ENCODE measurements at places on chromosomes 5 and 9. TPM values are rescaled to one million over a fixed set of nuclear protein-coding genes. Genes with fewer than 3 reads are reported as not detected.

ANKRD34B gene
- total RNA-seq: not detected

DNA sequence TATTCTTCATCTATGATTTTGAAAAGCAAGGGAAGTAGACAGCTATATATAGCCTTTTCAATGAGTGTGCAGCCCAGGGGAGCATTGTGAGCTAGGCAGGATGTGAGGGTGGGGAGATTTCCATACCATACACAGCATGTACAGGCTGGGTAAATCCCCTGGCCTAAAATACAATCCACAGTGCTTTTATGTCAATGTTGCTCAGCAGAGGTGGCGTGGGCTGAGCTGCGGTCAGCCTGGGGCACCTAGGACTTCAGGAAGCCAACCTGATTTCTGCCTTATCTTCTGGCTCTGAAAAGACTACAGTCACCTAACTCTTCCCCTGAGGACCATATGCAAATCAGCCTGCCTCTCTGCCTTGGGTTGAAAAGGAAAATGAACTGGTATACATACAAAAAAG lies 6.3 kb upstream of the GARIN3 start:
- DNase-seq: peak; percentile 83
- H3K27me3 ChIP-seq: no peaks in the 10 kb centered on the region
- H3K27ac ChIP-seq: no peak overlapping the region
- no peaks in the 10 kb centered on the region for H3K36me3 ChIP-seq
- no peak overlapping the region for H3K4me3 ChIP-seq
- H3K4me1 ChIP-seq: no peaks in the 10 kb centered on the region

GRCh38 chr5:13866792-13867191 lies 77.7 kb downstream of the DNAH5 start:
- no peak overlapping the region for H3K4me3 ChIP-seq
- H3K4me1 ChIP-seq: no peaks in the 10 kb centered on the region
- no peaks in the 10 kb centered on the region for H3K36me3 ChIP-seq
- no peak for DNase-seq
- no peak overlapping the region for H3K27ac ChIP-seq

DNA sequence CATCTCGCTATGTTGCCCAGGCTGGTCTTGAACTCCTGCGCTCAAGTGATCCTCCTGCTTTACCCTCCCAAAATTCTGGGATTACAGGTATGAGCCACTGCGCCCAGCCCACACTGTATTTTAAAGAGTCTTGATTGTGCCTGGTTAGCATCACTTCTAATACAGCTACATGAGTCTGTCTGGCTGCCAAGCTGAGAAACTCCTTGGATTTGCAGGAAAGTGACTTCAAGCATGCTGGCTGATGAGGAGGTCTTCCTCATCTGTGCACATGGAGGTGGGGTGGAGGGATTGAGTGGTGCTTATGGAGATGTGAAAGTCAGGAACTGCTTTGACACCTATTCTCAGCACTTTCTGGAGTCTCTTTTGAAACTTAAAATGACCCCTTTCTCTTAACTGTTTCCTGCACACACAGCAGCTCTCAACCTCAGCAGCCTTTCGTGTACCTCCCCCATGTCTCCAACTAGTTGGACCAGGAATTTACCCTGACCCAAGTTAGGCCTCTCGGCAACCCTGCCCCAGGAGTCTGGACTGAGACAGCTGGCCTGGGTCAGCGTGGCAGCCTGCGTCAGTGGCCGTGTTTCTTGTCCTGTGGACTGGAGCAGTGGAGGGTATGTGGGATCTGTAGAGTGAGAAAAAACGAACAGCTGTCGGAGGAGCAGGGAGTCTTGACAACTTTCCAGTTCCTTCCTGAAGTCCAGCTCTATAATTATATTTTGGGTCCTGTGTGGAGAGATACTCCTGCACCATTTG lies 72.5 kb downstream of the ACER2 start:
- H3K36me3 ChIP-seq: no peaks in the 10 kb centered on the region
- no peak for DNase-seq
- H3K4me3 ChIP-seq: no peak overlapping the region
- no peaks in the 10 kb centered on the region for H3K27me3 ChIP-seq
- H3K27ac ChIP-seq: no peak overlapping the region

- no peak for DNase-seq
- H3K27ac ChIP-seq: no peak overlapping the region
- H3K4me1 ChIP-seq: no peaks in the 10 kb centered on the region
- no peak overlapping the region for H3K4me3 ChIP-seq
- H3K36me3 ChIP-seq: no peaks in the 10 kb centered on the region
These were observed 65.2 kb downstream of the HMHB1 start for GRCh38 chr5:143877196-143877595.

GRCh38 chr9:93398471-93398870 lies 53.0 kb upstream of the FAM120A start:
- H3K36me3 ChIP-seq: no peaks in the 10 kb centered on the region
- no peak for DNase-seq
- H3K4me3 ChIP-seq: no peak overlapping the region
- no peaks in the 10 kb centered on the region for H3K4me1 ChIP-seq
- no peak overlapping the region for H3K27ac ChIP-seq

GRCh38 chr5:16877267-16877935 lies 58.7 kb downstream of the MYO10 start:
- H3K4me1 ChIP-seq: no peaks in the 10 kb centered on the region
- H3K27me3 ChIP-seq: no peaks in the 10 kb centered on the region
- no peak overlapping the region for H3K4me3 ChIP-seq
- no peak overlapping the region for H3K27ac ChIP-seq
- no peaks in the 10 kb centered on the region for H3K36me3 ChIP-seq
- no peak for DNase-seq

DNA sequence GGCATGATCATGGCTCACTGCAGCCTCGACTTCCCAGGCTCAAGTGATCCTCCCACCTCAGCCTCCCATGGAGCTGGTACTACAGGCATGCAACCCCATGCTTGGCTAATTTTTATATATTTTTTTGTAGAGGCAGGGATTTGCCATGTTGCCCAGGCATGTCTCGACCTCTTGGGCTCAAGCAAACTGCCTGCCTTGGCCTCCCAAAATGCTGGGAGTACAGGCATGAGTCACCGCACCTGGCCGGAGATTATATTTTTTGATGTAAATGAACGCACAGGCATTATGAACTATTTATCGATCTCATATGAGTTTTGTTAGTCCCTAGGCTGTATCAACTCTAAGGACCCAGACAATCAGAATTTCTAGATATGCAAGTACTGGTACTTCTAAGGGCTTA lies 25.5 kb upstream of the CEP120 start:
- DNase-seq: no peak
- H3K36me3 ChIP-seq: no peaks in the 10 kb centered on the region
- peaks cover 9% of the 10 kb centered on the region for H3K4me1 ChIP-seq
- no peak overlapping the region for H3K4me3 ChIP-seq
- no peak overlapping the region for H3K27ac ChIP-seq

- H3K27me3 ChIP-seq: no peaks in the 10 kb centered on the region
- H3K36me3 ChIP-seq: no peaks in the 10 kb centered on the region
- DNase-seq: no peak
- no peak overlapping the region for H3K27ac ChIP-seq
These were observed 257.5 kb downstream of the PARP8 start for GRCh38 chr5:50923768-50924494.

Measured in esophagus muscularis mucosa (tissue), 4 donors.